Left ventricle myocardium superior (tissue), 1 donor: ENCODE measurements at places on chromosomes 3 and 15.
A peak's percentile ranks its signal among the peaks of the same experiment; 100 is the strongest.

- no peak for DNase-seq
These were observed 678.6 kb downstream of the MECOM start for GRCh38 chr3:168984872-168985271.

DNA sequence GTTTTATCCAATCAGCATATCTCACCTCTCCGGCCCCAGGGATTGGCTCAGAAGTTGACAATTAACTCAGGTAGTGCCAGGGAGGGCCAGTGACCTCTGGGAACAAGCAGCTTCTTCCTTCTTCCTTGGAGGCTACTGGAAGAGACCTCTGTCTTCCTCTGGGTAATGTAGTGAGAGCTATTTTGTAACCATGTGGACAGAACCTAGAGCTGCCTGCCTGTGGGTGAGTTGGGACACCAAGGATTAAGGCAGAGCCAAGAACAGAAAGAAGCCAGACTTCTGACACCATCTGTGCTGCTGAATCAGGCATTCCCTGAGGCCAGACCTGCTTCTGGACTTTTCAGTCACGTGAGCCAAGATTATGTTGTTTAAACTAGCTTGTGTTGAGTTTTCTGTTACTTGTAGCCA, 5.9 kb upstream of the NDUFAF1 start:
- no peak for DNase-seq

GRCh38 chr3:174333640-174334039, 525.5 kb upstream of the NAALADL2 start:
- no peak for DNase-seq

- DNase-seq = no peak
These were observed 22.4 kb upstream of the SRP14 start for GRCh38 chr15:40061212-40061901.

DNA sequence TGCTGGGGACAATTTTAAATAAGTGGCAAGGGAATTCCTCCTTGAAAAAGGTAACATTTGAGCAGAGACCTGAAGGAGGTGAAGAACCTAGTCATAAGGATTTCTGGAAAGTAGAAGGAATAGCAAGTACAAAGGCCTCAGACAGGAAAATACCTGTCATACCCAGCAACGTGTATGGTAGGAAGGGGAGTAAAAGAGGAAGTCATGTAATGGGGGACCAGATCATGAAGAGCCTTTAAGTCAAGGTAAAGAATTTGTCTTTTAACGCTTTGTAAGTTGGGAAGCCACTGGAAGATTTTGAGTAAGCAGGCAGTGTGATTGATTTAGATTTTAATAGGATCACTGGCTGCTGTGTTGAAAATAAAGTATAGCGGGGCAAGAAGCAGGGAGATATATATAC, 43.4 kb upstream of the FAH start:
- DNase-seq = no peak

GRCh38 chr15:96043591-96044171, 286.8 kb upstream of the NR2F2 start:
- DNase-seq = no peak

DNA sequence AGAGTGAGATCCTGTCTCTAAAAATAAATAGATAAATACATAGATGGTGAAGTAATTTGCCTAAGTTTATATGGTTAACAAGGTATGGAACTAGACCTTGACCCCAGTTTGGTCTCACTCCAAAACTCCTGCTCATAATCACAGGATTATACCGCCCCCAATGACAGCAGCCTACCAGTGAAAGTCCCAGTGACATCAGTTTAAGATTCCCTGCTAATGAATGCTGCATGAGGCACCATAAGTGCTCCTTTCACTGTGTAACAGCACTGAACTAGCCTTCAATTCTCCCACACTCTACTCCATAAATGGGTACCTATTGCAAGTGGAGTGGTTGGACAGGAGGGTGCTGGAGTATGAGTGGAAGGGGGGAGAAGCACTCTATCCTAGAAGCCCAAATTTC, 23.7 kb upstream of the THSD4 start:
- DNase-seq = no peak

GRCh38 chr3:152620395-152620794, 214.5 kb upstream of the P2RY1 start:
- DNase-seq = peak; percentile 42

DNA sequence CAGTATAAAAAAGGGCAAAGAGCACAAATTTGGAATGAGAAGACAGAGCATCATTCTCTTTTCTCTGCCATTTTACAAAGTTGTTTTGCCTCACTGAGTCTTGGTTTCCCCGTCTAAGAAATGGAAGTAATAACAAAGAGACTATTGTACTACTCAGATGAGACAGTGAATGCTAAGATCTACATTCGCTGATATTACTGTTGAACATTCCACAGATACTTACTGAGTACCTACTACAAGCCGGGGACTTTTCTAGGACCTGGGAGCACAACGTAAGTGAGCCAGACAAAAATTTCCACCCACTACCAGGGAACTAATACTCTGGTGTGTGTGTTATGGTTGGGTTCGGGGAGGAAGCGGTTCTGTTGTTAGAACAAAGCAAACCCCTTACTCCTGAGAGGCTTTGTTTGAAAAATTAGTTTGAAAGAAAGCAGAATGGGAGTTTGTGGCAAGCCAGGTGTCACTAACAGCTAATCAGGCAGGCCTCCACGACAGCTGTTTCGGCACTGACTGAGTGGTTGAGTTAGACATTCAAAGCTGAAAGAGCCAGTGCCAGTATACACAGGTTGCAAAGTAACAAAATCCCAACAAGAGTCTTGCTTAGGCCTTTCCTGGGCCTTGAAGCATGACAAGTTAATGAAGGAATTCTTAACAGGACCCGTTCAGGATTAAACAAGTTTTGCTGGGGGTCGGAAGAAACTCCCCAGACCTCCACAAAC, 458.3 kb downstream of the EDEM1 start:
- no peak for DNase-seq

- peak; percentile 65 for DNase-seq
These were observed 16.8 kb downstream of the NOX5 start for GRCh38 chr15:69031013-69032001.

DNA sequence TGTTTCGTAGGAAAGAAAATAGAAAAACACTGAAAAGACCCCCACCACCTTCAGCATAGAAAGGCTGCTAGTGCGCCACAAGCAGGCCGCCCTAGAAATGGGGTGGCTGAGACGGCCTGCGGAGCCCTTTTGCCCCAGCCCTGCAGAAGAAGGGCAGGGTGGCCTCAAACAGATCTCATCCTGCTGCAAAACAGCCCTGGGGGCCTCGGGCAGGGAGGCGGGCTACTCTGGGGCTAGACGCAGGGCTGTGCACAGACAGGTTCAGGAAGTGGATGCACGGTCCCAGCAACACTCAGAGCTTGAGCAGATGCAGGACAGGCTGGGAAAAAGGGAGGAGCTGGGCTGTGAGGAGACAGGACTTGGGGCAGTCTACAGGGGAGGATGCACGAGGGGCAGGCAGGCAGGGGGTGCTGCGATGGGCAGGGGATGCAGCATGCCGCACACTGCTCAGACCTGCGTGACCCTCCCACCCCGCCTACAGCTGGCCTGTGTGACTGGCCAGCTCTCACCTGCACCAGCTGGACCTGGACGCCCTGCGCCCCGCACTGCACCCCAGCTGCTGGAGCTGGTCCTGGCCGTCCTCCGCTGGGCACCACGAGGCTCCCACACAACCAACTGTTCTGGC, 34.3 kb downstream of the ZXDC start:
- DNase-seq = no peak

GRCh38 chr3:29912600-29913288, 631.9 kb downstream of the RBMS3 start:
- no peak for DNase-seq

DNA sequence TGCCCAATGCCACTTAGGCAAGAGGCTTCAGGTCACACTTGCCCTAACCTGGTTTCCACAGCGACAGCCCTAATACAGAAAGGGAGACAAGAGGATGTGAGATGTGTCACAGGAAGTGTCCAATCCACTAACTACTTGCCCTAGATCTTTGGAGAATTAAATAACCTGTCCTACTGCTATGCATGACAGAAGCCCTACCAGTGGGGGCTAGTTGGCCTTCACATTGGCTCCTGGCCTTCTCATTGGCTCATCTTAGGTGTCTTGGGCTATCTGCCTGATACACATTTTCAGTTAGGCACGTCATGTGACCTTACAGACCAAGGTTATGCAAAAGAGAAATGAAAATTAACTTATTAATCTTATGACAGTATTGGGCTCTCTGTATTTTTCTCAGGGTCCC, 449.9 kb downstream of the FHIT start:
- DNase-seq = no peak

DNA sequence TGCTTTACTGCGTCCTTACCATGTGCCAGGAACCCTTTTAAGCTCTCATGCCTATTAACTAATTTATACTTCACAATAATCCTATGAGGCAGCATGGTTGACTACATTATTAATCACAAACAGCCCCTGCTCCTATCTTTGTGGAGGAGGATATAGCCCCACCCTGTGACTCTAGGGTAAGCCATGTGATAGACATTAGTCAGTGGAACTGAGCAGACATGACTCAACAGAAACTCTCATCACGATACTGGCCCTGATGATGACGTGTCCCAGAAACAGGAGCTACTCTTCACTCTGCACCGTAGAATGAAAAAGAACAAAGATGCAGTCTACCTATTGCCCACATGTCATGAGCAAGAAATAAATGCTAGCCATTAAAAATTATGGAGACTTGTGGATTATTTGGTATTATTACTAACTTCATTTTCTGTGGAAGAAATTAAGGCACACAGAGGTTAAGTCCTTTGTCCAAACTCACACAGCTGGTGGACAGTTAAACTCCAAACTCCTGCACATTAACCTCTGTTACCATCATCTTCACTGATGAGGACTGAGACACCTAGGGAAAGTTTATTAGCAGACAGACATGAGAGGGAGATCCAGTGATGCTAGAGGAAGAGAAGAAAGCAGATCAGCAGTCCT, 51.2 kb downstream of the CFAP20DC start:
- no peak for DNase-seq

GRCh38 chr3:46089237-46090011, 62.1 kb upstream of the XCR1 start:
- DNase-seq = peak; percentile 49

DNA sequence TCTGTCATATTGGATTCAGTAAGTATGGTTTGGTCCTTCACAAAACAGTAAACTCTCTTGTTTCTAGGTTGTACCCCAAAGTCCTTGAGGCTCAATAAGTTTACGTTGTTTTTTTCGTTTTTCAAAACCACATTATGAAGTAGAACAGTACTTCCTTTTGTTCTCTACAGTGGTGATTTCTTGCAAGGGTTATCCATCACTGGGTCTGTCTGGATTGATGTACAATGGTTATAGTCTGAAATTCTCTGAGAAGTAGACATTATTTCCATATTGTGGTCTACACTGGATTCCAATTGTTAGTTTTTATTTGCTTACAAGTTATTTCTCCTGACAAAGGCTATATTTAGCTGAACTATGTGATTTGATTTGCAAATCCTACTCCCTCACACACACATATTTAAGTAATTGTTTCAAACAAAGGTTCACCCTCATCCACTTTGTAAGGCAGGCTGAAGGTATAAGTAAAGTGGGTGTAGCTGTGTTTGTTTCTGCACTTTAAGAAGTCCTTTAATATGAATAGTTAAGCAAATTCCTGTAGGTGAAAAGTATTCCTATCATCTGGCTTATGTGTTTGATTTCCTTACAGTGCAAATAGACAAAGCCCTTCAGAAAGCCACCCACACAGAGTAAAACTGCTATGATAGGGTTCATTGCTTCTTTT, 64.2 kb upstream of the MME start:
- DNase-seq = no peak

- DNase-seq = no peak
These were observed 454.8 kb upstream of the CBLB start for GRCh38 chr3:106323586-106323985.

DNA sequence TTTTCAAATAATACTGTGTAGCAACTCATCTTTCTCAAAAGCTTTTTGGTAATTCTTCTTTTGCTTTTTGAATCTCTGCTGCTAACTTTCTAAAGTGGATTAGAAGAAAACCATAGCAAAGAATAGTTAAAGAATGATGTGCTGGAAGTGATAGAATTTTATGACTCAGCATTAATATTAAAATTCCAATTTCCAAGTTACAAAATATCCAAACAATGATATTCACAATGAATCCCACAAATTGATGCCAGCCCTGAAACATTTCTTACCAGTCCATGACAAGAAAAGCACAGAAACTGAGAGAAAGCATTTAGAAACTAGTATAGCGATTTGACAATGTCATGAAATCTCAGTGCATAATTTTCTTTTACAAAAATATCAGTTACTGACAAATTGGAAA, 482.2 kb downstream of the RBMS3 start:
- no peak for DNase-seq

DNA sequence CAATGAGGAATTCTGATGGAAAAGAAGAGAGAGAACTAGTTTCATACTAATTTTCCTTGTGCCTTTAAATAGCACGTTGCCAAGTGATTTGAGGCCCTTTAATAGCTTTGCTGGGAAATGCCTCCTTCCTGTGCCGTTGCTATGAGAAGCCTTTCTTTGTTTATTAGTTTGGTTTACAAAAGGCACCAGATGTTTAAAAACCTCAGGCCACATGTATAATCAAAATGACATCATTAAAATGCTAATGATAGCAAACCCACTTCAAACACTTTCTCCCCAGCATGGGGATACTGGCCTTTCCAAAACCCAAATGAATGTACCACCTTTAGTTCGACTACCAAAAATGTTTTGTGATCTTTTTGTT, 50.0 kb upstream of the TBC1D23 start:
- DNase-seq = no peak

- DNase-seq = no peak
These were observed 290.2 kb upstream of the RORA start for GRCh38 chr15:61519296-61519695.

GRCh38 chr3:127254730-127255129, 33.1 kb downstream of the PRR20G start:
- DNase-seq = no peak

GRCh38 chr15:40845511-40846284, 1.9 kb downstream of the SPINT1 start:
- DNase-seq = no peak

DNA sequence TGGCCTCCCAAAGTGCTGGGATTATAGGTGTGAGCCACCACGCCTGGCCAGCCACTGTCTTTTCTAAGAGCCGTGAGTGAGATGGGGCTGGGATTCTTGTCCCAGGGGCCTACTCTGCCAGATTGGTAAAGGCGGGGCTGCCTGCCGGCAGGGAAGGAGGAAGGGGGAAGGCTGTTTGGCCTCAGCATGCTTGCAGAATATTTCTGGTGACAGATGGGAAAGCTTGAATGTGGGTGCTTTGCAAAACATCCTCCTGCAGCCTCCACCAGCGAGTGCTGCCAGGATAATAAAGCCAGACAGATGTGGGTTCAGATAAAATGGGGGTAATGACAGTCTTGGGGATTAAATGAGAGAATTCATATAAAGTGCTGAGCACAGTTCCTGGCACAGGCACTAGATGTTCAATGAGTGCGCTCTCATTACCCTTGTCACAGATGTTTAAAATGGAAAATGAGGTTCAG, 19.8 kb upstream of the ACOX2 start:
- no peak for DNase-seq

- no peak for DNase-seq
These were observed 644.7 kb downstream of the OTOL1 start for GRCh38 chr3:162141272-162141791.

- DNase-seq = no peak
These were observed 2.5 kb downstream of the RBM15B start for GRCh38 chr3:51393564-51393963.

- DNase-seq = no peak
These were observed 11.1 kb downstream of the LRCH3 start for GRCh38 chr3:197801891-197802778.

GRCh38 chr3:8442993-8443650, 58.5 kb upstream of the LMCD1 start:
- DNase-seq = no peak

- DNase-seq = no peak
These were observed 20.8 kb downstream of the MORF4L1 start for GRCh38 chr15:78893538-78893937.

GRCh38 chr3:105334138-105334882, 32.4 kb upstream of the ALCAM start:
- DNase-seq = no peak
